NCI-H1436 treated with DMSO at 0.1 percent for 48 hours (cell line): ENCODE measurements at places on chromosomes 12 and 14.

DNA sequence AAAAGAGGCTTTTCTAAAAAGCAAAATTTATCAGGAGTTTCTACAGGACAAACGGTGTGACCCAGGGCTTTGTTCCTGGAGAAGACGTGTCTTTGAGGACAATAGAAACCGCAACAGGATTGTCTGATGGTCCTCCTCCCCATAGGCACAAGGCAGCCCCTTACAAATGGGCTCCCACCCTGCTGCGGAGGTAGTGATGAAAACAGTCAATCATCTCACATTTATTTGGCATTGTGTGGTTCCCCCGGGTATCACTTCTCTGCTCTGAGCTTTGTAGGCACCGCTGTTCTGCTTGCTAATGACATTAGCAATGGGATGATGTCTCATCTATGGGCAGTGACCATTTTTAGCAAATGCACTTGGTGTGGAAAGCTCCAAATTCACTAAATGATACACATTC lies 155.5 kb upstream of the TMPO start:
- no peak for DNase-seq

GRCh38 chr12:79566452-79567174 lies 124.2 kb downstream of the PAWR start:
- DNase-seq, result no peak

DNA sequence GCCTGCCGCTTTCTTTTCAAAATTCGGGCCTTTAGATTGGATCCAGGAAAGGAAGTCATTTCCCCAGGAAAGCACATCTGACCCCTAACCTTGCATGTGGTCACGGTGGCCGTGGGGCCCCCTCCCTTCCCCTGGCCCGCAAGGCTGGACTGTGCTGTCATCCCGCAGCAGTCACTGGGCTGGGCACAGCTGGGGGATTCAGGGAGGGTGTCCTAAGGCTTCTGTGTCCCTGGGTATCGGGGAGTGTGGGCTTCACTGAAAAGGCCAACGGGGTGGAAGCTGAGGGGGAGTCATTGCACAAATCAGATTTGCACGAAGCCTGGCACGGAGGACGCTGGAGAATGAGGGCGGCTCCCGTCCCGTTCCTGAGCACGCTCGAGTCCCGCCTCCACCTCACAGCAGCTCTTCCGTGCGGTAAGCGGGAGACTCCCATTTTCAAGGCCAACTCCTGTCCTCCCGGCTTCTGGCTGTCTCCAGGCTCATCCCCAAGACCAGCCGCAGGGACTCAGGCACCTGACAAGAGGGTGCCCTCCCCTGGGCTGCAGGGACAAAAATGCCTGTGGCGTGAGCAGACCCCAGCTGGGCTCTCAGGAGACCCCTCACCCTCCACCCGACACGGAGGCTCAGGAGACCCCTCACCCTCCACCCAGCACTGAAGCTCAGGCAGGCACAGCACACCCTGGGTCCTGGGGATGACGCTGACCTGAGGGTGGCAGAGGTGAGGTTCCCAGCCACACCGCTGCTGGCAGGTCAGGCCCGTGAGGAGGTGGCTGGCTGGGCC lies 9.6 kb downstream of the XRCC3 start:
- DNase-seq, result no peak

DNA sequence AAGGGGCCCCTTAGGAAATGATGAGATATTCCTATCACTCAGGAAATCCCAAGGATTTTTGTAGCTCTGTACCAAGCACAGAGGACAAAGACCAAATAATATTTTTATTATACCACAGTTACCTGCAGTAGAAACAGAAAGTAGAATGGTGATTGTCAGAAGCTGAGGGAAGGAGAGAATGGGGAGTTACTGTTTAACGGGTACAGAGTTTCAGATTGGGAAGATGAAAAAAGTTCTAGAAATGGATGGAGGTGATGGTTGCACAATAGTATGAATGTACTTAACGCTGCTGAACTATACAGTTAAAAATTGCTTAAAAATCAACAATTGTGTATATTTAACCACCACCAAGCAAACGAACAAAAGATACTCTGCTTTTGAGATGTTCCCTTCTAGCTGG lies 24.1 kb downstream of the FLVCR2 start:
- no peak for DNase-seq

- DNase-seq, result no peak
Measured at GRCh38 chr12:120048263-120048662, 59.2 kb downstream of the BICDL1 start.

- no peak for DNase-seq
Measured at GRCh38 chr12:94046626-94047410, 101.6 kb upstream of the PLXNC1 start.
